Progenitor cell of endocrine pancreas (in vitro differentiated cells): ENCODE measurements at places on chromosomes 4 and X. TPM values are rescaled to one million over a fixed set of nuclear protein-coding genes. Genes with fewer than 3 reads are reported as not detected.

The MYOZ2 gene
- 0.10 and 0.16 TPM in 2 replicates for total RNA-seq

The NKX6-1 gene
- total RNA-seq = 89.6 and 107 TPM in 2 replicates

The MAGED4B gene
- total RNA-seq = 197 and 201 TPM in 2 replicates

The TTC29 gene
- total RNA-seq = 3.1 and 3.8 TPM in 2 replicates

The IGBP1 gene
- 58.8 and 60.1 TPM in 2 replicates for total RNA-seq

The RBM47 gene
- total RNA-seq = 64.3 and 64.8 TPM in 2 replicates

The TMEM154 gene
- 0.46 and 0.53 TPM in 2 replicates for total RNA-seq

The HDX gene
- 10.3 and 12.7 TPM in 2 replicates for total RNA-seq

The LRIT3 gene
- total RNA-seq = 0.17 and 0.31 TPM in 2 replicates

The MAGEE1 gene
- total RNA-seq = 9.6 and 10.9 TPM in 2 replicates

The PSAPL1 gene
- total RNA-seq = 0.14 and 0.38 TPM in 2 replicates

The FAM53A gene
- total RNA-seq = 2.4 and 3.0 TPM in 2 replicates

The GAGE13 gene
- not detected in 2 replicates for total RNA-seq

The DCAF12L2 gene
- 1.1 and 1.3 TPM in 2 replicates for total RNA-seq

- peaks cover 2% of the 10 kb centered on the region for H3K36me3 ChIP-seq
- H3K4me3 ChIP-seq = no peak overlapping the region
- peaks cover 11% of the 10 kb centered on the region for H3K4me1 ChIP-seq
- DNase-seq = no peak
- H3K27me3 ChIP-seq = no peaks in the 10 kb centered on the region
- H3K27ac ChIP-seq = no peak overlapping the region
Observed at GRCh38 chr4:36180206-36180605, 64.1 kb downstream of the ARAP2 start.

DNA sequence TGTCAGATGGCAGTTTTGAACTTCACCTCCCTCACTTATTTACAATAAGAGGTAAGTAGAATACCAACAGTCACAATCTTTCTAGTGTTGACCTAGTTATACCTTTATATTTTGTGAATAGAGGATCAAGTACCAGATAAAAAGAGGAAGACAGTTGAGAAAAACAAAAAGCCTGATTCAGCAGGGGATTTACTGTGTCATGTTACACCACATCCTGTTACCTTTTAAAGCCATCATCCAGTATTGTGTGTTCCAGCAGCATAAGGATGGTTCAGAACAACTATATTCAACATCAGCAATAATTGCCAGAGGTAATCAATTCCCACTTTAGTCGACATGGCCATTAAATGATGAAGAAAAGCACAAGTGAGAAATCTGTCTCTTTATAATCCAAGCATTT, 21.3 kb upstream of the CXCL6 start:
- H3K27me3 ChIP-seq = peaks cover 4% of the 10 kb centered on the region
- H3K36me3 ChIP-seq = no peaks in the 10 kb centered on the region
- no peak overlapping the region for H3K27ac ChIP-seq
- no peak for DNase-seq
- H3K4me1 ChIP-seq = no peaks in the 10 kb centered on the region

DNA sequence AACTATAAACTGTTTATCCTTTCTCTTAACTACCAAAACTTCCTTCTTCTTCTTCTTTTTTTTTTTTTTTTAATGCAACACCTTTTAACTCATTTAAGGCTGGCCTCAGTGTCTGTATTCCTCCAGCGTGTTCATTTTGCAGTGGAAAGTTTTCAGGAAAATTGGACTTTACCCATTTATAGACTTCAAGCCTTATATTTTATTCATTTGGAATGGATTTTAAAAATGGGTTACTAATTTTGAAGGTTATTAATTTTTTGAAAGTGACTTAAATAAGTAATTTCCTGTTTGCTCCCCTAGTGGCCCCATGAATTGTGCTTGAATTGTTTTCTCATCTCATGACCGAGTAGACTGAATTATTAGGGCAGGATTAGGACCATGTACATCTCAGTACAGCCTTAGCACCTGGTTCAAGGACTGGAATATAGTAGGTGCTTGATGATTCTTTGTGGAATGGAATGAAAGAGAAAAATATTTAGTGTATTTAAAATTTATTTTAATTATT, 282.7 kb downstream of the ANKRD50 start:
- no peak overlapping the region for H3K27ac ChIP-seq
- no peaks in the 10 kb centered on the region for H3K36me3 ChIP-seq
- no peak overlapping the region for H3K4me3 ChIP-seq
- H3K4me1 ChIP-seq = no peaks in the 10 kb centered on the region
- DNase-seq = no peak

DNA sequence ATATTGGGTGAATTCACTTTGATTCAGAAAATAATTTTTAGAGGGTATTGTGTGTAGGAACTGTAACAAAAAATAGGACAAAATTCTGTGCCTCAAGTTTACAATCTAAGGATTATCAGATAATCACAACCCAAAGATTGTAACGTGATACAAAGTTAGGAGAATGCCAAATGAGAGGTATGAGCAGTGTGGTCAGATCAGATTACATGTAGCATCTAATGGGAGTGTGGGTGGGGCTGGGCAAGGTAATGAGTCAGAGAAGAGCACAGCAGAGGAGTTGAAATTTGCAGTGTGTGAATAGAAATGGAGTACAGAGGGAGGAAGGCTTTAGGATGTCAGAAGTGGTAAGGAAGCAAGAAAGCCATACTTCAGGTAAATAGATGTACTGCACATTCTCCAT, 103.4 kb upstream of the TEX13A start:
- no peak overlapping the region for H3K4me3 ChIP-seq
- no peak for DNase-seq
- H3K4me1 ChIP-seq = no peaks in the 10 kb centered on the region
- H3K27me3 ChIP-seq = no peaks in the 10 kb centered on the region
- no peaks in the 10 kb centered on the region for H3K36me3 ChIP-seq

DNA sequence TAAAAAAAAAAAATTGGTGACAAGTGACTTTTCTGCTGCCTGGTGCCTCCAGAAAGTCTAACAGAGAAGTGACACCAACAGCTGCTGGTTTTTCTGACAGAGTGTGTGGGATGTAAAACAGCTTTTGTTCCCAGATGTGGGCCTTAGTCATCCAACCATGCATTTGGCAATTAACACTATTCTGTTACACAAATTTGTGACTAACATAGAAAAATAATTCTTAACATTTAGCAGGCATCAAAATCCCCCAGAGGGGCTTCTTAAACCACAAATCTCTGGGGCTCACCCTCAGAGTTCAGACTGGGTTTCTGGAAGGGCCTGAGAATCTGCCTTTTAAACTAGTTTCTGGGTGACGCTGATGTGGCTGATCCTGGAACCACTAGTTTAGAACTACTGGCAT, 100.5 kb upstream of the PCDH7 start:
- H3K27me3 ChIP-seq = no peaks in the 10 kb centered on the region
- H3K4me3 ChIP-seq = no peak overlapping the region
- H3K4me1 ChIP-seq = peaks cover 20% of the 10 kb centered on the region
- H3K36me3 ChIP-seq = no peaks in the 10 kb centered on the region
- H3K27ac ChIP-seq = no peak overlapping the region

GRCh38 chr4:57151481-57151880, 41.3 kb upstream of the IGFBP7 start:
- H3K4me3 ChIP-seq = no peak overlapping the region
- H3K36me3 ChIP-seq = peaks cover 4% of the 10 kb centered on the region
- peaks cover 13% of the 10 kb centered on the region for H3K27me3 ChIP-seq
- DNase-seq = no peak

DNA sequence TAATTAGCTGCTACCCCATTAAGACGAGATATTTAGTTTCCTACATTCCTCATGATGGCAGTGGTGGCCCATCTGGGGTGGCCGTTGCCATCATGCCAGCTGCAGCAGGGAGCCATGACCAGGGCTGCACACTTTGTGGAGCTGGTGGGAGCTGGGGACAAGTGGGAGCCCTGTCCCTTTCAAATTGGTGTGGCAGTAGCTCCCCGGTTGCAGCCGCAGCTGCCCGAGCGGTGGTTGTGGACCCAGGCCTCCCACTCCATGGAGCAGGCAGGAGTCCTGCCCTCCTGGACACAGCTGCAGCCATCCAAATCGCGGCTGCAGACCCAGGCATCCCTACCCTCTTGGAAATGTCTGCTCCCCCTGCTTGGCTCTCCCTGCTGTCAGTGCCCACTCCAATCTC, 9.3 kb upstream of the SYTL5 start:
- no peak for DNase-seq
- no peaks in the 10 kb centered on the region for H3K36me3 ChIP-seq
- peaks cover 5% of the 10 kb centered on the region for H3K4me1 ChIP-seq
- H3K27me3 ChIP-seq = no peaks in the 10 kb centered on the region
- H3K27ac ChIP-seq = no peak overlapping the region
- no peak overlapping the region for H3K4me3 ChIP-seq

DNA sequence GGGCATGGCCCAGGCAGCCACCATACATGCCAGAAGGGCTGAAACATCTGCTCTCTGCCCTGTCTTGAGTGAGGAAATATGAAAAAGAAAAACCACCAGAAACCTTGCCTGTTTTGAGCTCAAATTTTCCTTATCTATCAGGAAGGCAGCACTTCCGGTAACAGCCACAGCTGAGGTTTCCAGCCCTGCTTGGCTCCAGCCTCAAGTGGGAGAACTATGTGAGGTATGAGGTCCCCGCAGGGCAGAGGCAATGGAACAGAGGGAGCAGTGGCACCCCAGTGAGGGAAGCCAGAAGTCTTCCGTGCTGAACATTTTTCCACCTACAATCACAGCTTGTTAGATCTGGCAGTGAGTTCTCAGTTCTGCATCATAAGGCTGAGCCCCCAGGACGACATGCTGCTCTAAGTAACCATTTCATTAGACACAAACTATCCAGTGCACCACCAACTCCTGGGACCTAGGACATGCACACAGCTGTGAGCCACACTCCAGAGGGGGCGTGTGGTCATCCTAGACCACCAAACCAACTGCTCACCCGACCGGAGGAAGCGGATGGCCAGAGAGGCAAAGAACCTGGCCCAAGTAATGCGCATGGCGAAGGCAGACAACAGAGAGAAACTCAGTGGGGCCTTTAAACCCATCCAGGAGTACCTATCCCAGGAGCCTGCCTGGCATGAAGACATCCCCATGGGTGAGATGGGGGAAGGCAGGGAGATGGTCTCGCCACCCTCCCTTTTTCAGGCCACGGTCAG, 22.6 kb downstream of the WDR1 start:
- no peak for DNase-seq
- no peak overlapping the region for H3K4me3 ChIP-seq
- no peak overlapping the region for H3K27ac ChIP-seq
- peaks cover 15% of the 10 kb centered on the region for H3K4me1 ChIP-seq
- no peaks in the 10 kb centered on the region for H3K27me3 ChIP-seq

GRCh38 chr4:13881892-13882291, 254.4 kb upstream of the BOD1L1 start:
- no peaks in the 10 kb centered on the region for H3K27me3 ChIP-seq
- no peaks in the 10 kb centered on the region for H3K36me3 ChIP-seq
- H3K4me1 ChIP-seq = peaks cover 3% of the 10 kb centered on the region
- H3K27ac ChIP-seq = no peak overlapping the region
- no peak overlapping the region for H3K4me3 ChIP-seq

GRCh38 chrX:15864629-15865028, 10.0 kb upstream of the AP1S2 start:
- DNase-seq = no peak
- H3K4me3 ChIP-seq = no peak overlapping the region
- H3K36me3 ChIP-seq = no peaks in the 10 kb centered on the region
- no peak overlapping the region for H3K27ac ChIP-seq
- no peaks in the 10 kb centered on the region for H3K4me1 ChIP-seq
- peaks cover 3% of the 10 kb centered on the region for H3K27me3 ChIP-seq

DNA sequence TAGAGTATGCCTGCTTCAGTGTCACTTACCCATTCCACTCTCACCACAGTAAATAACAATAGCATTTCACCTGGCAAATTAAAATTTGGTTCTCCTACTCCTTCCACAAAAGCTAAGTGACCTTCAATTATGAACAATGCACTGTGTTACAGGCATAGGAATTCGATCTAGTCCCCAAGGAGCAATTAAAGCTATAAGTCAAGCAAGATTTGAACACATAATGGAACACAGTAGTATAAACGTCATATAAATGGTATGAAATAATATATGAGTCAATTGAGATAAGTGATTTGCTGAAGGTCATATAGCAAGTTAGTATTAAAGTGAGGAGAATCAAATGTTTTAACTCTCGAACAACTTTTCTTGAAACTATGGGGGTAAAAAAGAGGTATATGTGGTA, 65.8 kb downstream of the ARAP2 start:
- H3K27me3 ChIP-seq = no peaks in the 10 kb centered on the region
- H3K4me1 ChIP-seq = peaks cover 8% of the 10 kb centered on the region
- no peak overlapping the region for H3K27ac ChIP-seq

DNA sequence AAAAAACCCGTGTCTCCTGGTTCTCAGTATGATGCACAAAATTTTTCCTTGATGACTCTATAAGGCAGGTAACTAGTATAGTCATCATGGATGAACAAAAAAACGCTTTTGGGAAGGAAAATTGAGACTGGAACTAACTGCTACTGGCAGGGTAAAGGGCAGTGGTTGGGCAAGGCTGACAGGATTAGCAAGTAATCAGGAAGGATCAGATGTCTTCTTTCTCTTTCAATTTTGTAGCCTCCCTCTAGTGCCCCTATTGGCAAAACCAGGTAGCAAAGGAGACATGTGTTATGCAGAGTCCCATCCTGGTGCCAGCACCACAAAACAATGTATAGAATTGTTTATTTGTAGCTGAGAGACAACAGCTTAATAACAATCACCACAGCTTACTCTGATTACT, 12.8 kb upstream of the SLITRK4 start:
- no peaks in the 10 kb centered on the region for H3K27me3 ChIP-seq
- H3K4me3 ChIP-seq = no peak overlapping the region
- no peak for DNase-seq
- no peaks in the 10 kb centered on the region for H3K36me3 ChIP-seq

- no peaks in the 10 kb centered on the region for H3K36me3 ChIP-seq
- no peak for DNase-seq
- H3K4me3 ChIP-seq = no peak overlapping the region
- H3K27ac ChIP-seq = peak overlapping the region; percentile 68
- H3K27me3 ChIP-seq = no peaks in the 10 kb centered on the region
Observed at GRCh38 chr4:7960017-7960789, 20.5 kb upstream of the AFAP1 start.

GRCh38 chr4:2354118-2354517, 64.3 kb downstream of the ZFYVE28 start:
- H3K36me3 ChIP-seq = no peaks in the 10 kb centered on the region
- no peaks in the 10 kb centered on the region for H3K27me3 ChIP-seq
- no peaks in the 10 kb centered on the region for H3K4me1 ChIP-seq
- DNase-seq = no peak

DNA sequence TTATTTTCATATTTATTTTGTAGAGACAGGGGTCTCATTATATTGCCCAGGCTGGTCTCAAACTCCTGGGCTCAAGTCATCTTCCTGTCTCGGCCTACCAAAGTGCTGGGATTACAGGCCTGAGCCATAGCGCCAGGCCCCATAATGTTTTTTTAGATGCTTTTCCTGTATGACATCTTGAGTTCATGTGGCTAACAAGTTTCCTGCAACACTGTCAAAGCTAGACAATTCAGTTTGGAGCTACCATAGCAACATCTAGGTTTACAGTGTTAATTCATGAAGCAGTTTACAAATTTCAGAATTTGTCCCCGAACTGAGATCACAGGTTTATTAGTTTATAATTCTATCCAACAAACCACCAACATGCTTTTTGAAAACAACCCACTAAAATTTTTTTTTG, 6.4 kb upstream of the IL13RA2 start:
- no peak overlapping the region for H3K27ac ChIP-seq
- DNase-seq = no peak
- no peaks in the 10 kb centered on the region for H3K36me3 ChIP-seq
- H3K4me3 ChIP-seq = no peak overlapping the region

GRCh38 chrX:154484255-154485149, 1.9 kb downstream of the UBL4A start:
- DNase-seq = no peak
- H3K36me3 ChIP-seq = peaks cover 1% of the 10 kb centered on the region
- no peaks in the 10 kb centered on the region for H3K4me1 ChIP-seq
- no peak overlapping the region for H3K27ac ChIP-seq
- no peaks in the 10 kb centered on the region for H3K27me3 ChIP-seq
- H3K4me3 ChIP-seq = no peak overlapping the region
